Activated naive CD4-positive, alpha-beta T cell treated with Interleukin-2 at 50 U/mL for 16 hours (primary cell): ENCODE measurements at places on chromosomes 12 and 14.

GRCh38 chr12:68958322-68958721 is 25.4 kb upstream of the CPM start:
- DNase-seq: peak; percentile 18

DNA sequence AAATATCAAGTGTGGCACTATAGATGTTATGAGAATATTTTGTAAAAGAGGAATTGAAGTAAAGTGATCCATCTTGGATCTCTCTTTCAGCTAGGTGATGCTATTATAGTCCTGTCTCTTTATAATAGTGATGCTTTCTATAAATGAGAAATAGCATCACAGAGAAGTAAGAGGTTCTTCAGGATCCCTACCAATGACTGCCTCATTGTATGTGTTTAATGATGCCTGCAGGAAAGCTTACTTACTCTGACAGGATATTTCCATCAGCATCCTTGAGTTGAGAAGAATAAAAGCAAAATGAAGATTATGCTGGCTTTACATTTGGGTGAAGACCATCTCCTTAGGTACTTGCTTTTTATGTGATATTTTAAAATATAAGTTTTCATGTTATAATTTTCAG is 846.0 kb upstream of the LRFN5 start:
- no peak for DNase-seq

DNA sequence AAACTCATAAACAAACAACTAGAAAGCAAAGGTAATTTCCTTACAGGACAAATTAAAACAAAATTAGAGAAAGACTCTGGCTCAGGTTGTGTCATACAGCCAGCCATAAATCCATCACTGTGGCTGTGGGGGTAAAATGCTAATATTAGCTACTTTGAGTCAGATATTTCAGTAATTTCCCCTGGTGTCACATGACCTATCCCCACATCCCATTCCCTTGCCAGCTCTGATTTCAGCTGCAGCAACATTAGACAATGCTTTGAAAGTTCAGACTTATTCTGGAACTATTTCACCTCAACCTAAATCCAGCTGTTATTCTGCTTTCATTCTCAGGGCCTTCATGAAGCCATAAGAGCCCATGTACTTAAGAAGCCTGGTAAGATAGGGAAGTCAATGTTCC is 55.3 kb downstream of the RPL10L start:
- DNase-seq: no peak

DNA sequence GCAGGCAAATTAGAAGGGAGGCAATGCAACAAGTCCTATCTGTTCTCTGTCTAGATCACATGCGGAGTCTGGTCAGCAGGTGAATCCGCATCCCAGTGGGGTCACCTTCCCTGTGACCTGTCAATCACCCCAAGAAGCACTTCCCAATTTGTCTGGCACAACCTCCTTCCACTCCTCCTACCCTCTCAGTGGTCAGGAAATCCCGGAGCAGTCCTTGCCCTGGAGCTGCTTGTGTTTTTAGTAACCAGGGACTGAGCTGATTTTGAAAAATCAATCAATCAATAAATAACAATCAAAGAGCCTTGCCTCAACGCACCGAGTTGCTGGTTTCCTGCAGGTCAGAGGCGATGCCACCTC is 572 bp upstream of the ACSS3 start:
- DNase-seq: no peak

- DNase-seq: no peak
These were observed 2.7 kb downstream of the CHST11 start for GRCh38 chr12:104459368-104459909.

DNA sequence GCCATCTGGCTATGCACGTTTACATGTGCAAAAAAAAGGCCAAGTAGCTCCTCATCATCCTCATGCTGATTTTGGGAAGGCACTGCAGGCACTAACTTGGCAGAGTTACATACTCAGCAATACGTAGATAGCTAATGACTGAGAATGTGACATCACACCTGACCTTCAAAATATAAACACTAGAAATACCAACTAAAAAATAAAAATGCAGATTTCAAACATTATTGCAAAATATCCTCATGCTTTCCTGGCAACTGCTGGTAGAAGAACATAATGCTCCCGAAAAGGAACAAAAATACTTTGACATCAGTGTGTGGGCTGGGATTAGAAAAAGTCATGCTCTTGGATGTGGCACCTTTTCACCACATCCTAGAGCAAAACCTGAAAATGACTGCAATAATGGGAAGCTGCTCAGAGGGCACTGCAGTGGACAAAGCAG is 153.2 kb upstream of the ABCD2 start:
- DNase-seq: no peak

- no peak for DNase-seq
These were observed 74.9 kb downstream of the PCNX1 start for GRCh38 chr14:70982200-70982599.

GRCh38 chr12:60279221-60279620 is 683.4 kb downstream of the SLC16A7 start:
- no peak for DNase-seq
